ENCODE measurements at places on chromosomes 13 and 19.
A peak's percentile ranks its signal among the peaks of the same experiment; 100 is the strongest.

- no peak for DNase-seq
Observed at GRCh38 chr19:55406826-55407549, 600 bp downstream of the UBE2S start.

DNA sequence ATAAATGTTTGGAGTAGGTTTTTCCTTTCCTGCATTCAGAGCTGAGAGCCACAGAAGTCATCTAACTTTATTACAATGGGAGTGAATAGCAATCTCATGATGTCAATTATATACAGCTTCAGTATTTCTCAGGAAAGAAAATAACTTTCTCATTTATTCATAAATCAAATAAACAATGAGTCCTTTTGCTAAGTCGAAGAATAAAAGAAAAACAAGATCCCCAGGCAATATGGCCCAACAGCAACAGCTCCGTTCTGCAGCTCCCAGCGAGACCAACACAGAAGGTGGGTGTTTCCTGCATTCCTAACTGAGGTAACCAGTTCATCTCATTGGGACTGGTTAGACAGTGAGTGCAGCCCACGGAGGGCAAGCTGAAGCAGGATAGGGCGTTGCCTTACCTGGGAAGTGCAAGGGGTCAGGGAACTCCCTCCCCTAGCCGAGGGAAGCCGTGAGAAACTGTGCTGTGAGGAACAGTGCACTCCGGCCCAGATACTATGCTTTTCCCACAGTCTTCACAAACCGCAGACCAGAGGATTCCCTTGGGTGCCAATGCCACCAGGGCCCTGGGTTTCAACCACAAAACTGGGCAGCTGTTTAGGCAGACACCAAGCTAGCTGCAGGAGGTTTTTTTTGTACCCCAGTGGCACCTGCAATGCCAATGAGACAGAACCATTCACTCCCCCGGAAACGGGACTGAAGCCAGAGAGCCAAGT lies 128.2 kb downstream of the SLITRK1 start:
- no peak for DNase-seq

- no peak for DNase-seq
Observed at GRCh38 chr13:64997438-64997837, 2232.7 kb downstream of the PCDH9 start.

- no peak for DNase-seq
Observed at GRCh38 chr13:110519506-110519905, 42.0 kb downstream of the RAB20 start.

GRCh38 chr13:53020764-53021335 lies 7.8 kb upstream of the OLFM4 start:
- DNase-seq: no peak

DNA sequence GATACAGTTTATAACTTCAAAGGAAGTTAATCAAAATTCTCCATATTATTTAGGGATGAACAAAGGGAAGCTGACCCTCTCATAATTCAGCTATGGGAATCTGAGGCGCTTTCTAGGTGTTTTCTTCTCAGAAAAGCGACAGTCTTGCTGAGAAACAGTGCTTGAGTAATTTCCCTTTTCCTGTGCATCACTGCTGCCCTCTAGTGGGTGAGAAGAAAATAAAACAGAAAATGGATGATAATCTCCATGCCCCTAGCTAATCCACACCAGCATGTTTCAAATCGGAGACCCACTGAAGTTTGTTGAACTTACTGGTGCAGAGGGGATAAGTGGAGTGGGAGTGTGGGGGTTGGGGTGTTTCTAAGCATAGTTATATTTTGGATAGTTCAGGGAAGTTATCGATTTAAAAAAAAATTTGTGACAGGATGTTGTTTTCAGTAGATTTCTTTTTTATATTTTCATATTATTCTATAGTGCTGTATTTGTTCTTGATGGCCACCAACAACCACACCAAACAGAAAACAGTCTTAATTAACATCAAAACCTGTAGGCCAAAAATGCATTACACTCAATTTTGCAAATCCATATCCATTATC lies 21.4 kb downstream of the LCP1 start:
- peak; percentile 43 for DNase-seq

DNA sequence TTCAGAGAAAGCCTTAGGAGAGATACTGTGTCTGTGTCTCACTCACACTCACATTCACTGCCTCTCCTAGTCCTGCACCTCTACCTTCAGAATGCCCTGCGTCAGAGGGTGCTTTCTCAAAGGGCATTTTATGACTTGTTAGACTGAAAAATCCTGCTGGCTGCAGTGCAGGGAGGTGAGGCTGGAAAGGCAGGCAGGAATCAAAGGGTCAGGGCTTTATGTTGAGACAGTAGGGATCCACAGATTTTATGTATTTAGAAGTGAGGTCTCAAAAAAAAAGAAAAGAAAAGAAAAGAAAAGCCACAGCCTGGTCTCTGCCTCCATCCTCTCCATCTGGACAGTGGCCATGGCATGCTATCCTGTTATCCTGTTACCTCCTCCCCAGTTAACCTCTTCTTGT lies 936.0 kb upstream of the SLC10A2 start:
- DNase-seq: no peak

Measured in iPS DF 6.9 (cell line).